SK-N-SH (cell line): ENCODE measurements at places on chromosomes 7 and 10.

- no peak for DNase-seq
These were observed 934.4 kb upstream of the LRRN3 start for GRCh38 chr7:110156511-110156910.

DNA sequence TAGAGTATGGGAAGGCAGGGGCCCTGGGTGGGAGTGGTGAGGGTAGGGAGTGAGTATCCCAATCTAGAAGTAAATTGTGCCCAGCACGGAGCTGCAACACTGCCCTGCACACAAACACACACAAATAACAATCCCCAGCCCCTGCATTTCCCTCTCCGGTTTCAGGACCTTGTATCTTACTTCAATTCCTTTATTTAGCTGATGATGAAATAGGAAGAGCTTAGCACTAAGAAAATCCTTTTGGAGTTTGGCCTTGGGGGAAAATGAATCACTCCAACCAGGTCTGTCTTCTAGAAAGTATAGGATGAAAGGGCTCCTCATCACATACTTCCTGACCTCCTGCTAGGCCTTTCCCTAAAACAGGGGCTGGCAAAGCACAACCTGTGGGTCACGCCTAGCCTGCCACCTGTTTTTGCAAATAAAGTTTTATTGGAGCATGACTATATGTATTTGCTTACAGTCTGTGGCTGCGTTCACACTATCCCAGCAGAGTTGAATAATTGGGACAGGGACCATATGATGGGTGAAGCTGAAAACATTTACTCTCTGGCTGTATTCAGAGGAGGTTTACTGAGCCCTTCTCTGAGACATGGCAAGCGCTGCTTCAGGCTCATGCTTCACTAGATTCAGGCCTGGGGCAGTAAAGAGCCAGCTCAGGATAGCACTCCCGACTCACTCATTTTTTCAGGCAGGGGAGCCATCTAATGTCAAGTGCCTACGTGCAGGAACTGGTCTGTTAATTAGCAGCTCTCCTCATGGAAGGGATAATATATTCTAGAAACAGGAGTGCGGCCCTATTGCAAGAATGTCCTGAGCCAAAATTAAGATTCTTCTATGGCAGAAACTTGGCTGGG, 111.0 kb downstream of the EGFR start:
- DNase-seq = no peak

GRCh38 chr10:42753507-42754154, 29.0 kb upstream of the BMS1 start:
- peak; percentile 58 for DNase-seq

GRCh38 chr10:51257511-51258248, 183.4 kb downstream of the PRKG1 start:
- DNase-seq = no peak

- DNase-seq = no peak
These were observed 739.4 kb upstream of the IGFBP3 start for GRCh38 chr7:46660402-46660980.

DNA sequence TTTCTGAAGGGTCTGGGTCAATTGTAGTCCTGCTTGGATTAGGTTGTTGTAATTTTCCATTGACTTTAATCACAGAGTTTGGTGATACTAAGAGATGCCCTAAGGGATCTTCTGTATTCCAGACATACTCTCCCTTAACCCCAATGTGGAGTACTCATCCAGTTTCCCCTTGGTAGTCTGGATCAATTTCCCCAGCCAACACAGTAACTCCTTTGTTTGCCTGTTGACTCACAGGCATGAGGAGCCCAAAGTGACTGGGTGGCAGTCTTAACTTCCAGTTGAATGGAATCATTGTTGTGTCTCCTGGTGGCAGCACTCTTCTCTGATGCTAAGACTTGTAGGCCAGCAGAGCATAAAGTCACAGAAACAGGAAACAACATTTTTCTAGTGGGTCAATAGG, 41.5 kb upstream of the PIK3CG start:
- DNase-seq = no peak

DNA sequence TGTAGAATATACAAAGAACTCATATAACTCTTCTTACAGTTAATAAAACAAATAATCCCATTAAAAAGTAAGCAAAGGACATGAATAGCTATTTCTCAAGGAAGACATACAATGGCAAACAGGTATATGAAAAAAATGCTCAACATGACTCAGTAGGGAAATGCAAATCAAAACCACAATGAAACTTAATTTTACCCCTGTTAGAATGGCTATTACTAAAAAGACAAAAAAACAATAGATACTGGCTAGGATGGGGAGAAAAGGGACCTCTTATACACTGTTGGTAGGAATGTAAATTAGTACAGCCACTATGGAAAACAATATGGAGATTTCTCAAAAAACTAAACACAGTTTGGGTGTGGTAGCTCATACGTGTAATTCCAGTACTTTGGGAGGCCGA, 37.8 kb downstream of the HERPUD2 start:
- DNase-seq = no peak

DNA sequence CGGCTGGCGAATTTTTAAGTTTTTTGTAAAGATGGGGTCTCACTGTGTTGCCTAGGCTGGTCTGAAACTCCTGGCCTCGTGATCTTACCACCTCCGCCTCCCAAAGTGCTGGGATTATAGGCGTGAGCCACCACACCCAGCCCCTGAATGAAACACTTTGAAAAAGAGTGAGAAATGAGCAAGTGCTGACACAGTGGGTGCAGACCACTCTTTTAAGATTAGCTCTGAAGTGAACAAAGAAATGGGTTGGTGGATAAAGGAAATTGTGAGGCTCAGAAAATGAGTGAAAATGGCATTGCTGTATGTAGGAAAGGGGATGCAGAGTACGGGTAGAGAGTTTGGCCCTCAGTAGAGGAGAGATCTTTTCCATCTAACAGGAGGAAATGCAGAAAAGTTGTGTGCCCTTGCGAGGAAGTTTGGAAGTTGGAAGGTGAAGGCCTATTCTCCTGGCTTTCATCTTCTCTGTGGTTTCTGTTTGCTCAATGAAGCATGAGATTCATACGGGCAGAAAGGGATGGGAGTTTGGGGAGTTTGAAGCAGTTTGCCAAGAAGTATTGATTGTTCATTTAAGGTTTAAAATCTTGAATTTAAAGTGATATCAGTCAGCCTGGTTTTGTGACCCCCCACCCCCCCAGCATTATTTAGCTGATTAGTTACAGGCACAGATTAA, 11.0 kb downstream of the MAPK8 start:
- no peak for DNase-seq

DNA sequence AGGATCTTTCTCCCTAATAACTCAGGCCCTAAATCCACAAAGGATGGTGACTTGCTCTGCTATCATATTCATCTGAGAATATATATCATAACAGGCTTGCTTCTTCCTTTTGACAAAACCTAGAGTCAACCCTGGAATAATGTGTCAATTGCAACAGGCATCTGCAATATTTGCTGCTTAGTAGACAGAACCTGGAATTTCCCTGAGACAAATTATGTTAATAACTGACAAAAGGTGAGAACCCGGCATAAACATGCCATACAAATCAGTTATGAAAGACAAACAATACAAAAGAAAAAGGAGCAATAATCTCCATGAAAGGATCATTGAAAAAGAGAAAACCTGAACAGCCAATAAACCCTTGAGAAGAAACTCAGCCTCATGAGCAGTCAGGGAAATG, 114.5 kb upstream of the CDCA7L start:
- DNase-seq = no peak

DNA sequence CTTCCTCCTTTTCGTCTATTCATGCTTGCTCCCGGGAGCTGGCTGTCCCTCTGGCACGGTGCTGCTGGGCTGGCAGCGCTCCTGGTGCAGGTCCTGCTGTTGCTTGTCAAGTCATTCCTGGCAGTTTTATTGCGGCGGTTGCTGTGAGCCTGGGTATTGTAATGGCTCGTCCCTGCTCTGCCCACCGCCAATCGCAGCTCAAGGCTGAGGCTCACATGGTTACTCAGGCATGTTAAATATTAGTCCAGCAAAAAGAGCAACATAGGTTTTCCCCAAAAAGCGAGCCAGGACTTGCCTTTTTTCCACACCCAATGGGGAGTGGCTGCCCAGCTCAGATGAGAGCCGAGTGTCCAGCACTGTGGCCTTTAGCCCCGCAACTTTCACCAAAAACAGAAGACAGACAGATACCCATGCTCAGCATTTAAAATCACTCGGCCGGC, 492.9 kb upstream of the FOXK1 start:
- DNase-seq = peak; percentile 89

- DNase-seq = no peak
These were observed 44.4 kb downstream of the MRPS24 start for GRCh38 chr7:43824963-43825362.

DNA sequence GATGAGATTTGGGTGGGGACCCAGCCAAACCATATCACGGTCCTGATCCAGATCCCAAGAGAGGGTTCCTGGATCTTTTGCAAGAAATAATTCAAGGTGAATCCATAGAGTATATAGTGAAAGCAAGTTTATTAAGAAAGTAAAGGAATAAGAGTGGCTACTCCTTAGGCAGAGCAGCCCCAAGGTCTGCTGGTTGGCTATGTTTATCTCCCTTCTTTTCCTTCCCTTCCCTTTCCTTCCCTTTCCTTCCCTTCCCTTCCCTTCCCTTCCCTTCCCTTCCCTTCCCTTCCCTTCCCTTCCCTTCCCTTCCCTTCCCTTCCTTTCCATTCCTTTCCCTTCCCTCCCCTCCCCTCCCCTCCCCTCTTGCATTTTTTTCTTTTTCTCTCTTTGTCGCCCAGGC, 35.2 kb downstream of the OTUD1 start:
- DNase-seq = no peak

- no peak for DNase-seq
These were observed 64.7 kb upstream of the ANK3 start for GRCh38 chr10:60454336-60454735.

- peak; percentile 59 for DNase-seq
These were observed 1.2 kb upstream of the WNT2 start for GRCh38 chr7:117323851-117324711.

- DNase-seq = no peak
These were observed 745 bp upstream of the ASB15 start for GRCh38 chr7:123600876-123601275.

DNA sequence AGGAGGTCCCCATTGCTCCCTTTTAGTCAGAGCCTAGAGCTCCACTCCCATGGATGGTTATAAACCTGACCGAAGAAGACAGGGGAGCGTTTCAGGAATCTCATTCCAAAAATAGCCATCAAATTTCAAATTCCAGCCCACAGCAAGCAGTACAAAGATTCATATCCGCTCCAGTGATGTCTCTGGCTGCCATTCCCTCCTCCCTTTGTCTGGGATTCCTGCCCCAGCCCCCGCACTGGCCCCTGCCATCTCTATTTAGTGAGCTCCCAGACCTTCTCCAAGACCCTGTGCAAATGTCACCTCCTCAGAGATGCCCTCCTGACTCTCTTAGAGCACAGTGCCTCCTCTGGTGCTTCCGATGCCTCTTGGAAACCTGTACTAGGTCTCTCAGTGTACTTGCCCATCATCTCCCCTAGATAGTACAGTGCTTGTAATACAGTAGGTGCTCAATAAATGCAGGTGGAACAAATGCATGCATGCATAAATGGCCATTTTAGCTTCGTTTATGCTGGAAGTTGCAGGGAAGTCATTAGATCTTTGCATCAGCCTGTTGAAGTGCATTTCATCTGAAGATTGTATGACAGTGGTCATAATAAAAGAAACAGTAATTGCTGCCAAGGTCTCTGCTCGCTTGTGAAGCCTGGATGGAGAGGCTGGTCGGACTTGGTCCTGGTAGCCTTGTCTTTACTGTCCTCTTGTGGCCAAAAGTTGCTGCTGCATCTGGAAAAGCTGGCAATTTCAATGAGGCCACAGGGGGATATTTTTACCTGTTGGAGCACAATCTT, 32.0 kb upstream of the HABP2 start:
- peak; percentile 76 for DNase-seq

- DNase-seq = no peak
These were observed 39.2 kb upstream of the TUBB8 start for GRCh38 chr10:88253-88652.

GRCh38 chr7:4774658-4775249, 669 bp upstream of the AP5Z1 start:
- peak; percentile 72 for DNase-seq

GRCh38 chr10:3692387-3692999, 92.5 kb downstream of the KLF6 start:
- DNase-seq = no peak

DNA sequence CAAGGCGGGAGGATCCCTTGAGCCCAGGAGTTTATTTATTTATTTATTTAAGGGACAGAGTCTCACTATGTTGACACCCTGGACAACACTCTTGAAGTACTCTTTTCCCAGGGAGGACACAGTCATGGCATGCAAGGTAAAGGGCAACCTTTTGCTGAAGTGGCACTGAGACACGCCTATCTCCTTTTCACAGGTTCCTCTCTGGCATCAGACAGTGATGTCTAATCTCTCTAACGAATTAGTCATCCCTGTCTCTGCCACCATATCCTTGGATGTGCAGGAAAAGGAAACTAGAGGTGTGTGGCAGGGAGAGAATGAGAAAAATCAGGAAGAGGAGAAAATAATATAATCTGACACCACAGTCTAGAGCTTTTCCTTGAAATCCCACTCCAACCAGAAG, 19.5 kb downstream of the CPVL start:
- DNase-seq = no peak

DNA sequence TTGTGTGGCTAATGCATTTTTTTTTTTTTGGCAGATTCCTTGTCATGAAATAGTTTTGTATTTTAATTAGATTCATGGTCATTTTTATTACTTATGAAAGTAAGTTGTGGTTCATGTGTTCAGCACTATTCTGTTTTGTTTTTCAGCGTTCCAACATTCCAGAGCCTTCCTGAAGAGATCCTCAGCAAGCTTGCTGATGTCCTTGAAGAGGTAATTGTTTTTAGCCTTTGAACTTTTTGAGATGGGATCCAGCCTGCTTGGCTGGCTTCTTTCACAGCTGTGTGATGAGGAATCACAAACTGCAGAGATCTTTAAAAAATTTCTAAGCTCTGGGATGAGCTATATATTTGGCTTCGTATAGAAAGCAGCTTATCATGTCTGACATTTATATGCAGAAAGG, 208.0 kb upstream of the CSTF2T start:
- no peak for DNase-seq

- no peak for DNase-seq
These were observed 27.6 kb upstream of the TAS2R16 start for GRCh38 chr7:123023126-123023525.

DNA sequence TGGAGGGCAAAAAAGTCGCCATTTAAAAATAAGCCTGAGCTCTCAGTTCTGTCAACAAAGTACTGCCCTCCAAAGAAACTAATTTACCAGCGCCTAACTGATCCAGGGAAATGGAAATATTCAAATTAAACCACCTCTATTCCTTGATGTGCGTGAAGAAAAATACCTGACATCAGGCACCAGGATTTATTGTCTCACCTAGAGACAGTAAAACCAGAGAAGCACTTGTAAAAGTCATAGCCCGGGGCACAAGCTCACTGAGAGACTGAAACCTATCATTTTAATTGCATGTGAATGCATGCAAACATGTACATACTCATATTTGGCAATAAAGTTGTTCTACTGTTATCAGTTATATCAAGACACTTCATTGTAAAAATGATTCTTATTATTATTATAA, 147.3 kb upstream of the VSTM2A start:
- DNase-seq = no peak

GRCh38 chr7:76316984-76317781, 14.7 kb downstream of the HSPB1 start:
- DNase-seq = no peak
